ENCODE measurements at places on chromosomes 4 and X. TPM values are rescaled to one million over a fixed set of nuclear protein-coding genes. Genes with fewer than 3 reads are reported as not detected.

DNA sequence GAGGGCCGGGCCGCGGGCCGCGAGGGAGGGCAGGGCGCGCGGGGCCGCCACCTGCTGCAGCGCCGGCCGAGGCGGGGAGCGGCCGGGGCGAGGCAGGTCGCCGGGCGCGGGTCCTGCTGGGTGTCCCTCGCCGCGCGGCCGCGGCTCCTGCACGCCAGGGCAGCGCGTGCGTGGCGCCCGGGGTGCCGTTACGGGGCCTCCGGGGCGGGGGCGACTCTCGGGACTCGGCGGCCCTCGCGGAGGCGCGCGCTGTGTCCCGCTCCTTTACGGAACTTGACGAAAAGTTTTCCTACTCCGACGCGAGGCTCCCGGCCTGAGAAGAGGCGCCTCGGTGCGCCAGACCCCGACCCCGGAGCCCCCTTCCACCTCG is 329 bp downstream of the TBC1D14 start:
- no peaks in the 10 kb centered on the region for H3K27me3 ChIP-seq
- peaks cover 9% of the 10 kb centered on the region for H3K4me1 ChIP-seq
- H3K4me3 ChIP-seq, result peak overlapping the region; percentile 83
- DNase-seq, result no peak
- no peaks in the 10 kb centered on the region for H3K36me3 ChIP-seq
- H3K27ac ChIP-seq, result peak overlapping the region; percentile 36

MXRA5 gene
- 0.06 TPM for total RNA-seq

GRCh38 chrX:149937871-149938426 is 342 bp downstream of the EOLA2 start:
- no peaks in the 10 kb centered on the region for H3K4me1 ChIP-seq
- H3K36me3 ChIP-seq, result no peaks in the 10 kb centered on the region
- H3K27me3 ChIP-seq, result no peaks in the 10 kb centered on the region
- peak overlapping the region; percentile 50 for H3K4me3 ChIP-seq
- peak overlapping the region; percentile 98 for H3K27ac ChIP-seq

- H3K27ac ChIP-seq, result no peak overlapping the region
- no peak overlapping the region for H3K4me3 ChIP-seq
- H3K36me3 ChIP-seq, result no peaks in the 10 kb centered on the region
Observed at GRCh38 chrX:71326394-71326793, 24.8 kb downstream of the ITGB1BP2 start.

DNA sequence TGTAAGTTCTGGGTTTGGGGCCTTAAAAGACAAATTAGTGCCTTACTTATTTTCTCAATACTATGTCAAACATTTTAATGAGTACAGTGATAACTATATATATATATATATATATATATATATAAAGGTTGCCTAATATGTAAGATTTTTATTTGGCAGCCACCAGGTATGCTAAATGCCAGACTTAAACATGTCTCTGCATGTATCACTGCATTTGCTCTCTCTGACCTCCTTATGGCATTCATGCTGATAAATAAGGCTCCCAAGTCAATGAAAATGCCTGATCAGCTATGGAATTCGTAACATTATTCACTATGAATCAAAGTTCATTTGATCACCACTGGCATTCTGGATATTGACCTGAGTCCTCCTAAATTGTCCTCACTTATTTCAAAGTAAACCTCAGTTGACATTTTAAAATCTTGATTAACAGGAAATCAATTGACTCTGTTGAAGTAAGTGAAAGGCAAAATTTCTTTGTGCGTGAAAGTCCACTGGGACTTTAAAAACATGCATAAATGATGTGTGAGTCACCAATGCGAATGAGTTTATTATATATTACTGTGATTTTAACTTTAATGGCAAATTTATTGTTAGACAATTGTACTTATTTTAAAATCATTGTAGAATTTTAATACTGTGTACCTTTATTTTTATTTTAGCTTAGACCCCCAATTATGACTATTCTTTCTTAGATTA is 29.2 kb upstream of the AREG start:
- no peak overlapping the region for H3K4me3 ChIP-seq
- no peaks in the 10 kb centered on the region for H3K4me1 ChIP-seq
- no peaks in the 10 kb centered on the region for H3K36me3 ChIP-seq
- H3K27ac ChIP-seq, result no peak overlapping the region
- no peak for DNase-seq

TEX13B gene
- not detected for total RNA-seq

- DNase-seq, result no peak
- H3K27me3 ChIP-seq, result no peaks in the 10 kb centered on the region
- no peak overlapping the region for H3K27ac ChIP-seq
- no peaks in the 10 kb centered on the region for H3K4me1 ChIP-seq
Observed at GRCh38 chr4:22688236-22688635, 4.5 kb upstream of the GBA3 start.

DNA sequence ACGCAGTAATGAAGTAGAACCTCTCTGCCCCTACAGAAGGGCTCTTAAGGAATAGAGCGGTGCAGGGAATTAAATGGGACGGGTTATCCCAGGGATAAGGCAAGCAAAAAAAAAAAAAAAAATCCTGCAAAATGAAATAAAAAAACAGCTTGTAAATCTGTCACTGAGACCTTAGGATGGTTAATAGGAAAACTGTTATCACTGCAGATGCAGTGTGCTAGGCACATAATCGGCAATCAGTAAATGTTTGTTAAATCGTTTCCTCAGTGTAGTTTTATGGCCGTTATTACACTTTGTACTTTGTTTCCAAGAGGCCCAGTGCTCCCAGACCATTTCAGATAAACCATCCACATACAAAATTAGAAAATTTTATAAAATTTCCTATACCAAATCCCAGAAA is 1.0 kb downstream of the HNRNPH2 start:
- no peaks in the 10 kb centered on the region for H3K36me3 ChIP-seq
- peak overlapping the region; percentile 64 for H3K4me3 ChIP-seq
- H3K4me1 ChIP-seq, result peaks cover 15% of the 10 kb centered on the region
- DNase-seq, result no peak
- H3K27ac ChIP-seq, result peak overlapping the region; percentile 95

KDR gene
- 0.10 TPM for total RNA-seq

DNA sequence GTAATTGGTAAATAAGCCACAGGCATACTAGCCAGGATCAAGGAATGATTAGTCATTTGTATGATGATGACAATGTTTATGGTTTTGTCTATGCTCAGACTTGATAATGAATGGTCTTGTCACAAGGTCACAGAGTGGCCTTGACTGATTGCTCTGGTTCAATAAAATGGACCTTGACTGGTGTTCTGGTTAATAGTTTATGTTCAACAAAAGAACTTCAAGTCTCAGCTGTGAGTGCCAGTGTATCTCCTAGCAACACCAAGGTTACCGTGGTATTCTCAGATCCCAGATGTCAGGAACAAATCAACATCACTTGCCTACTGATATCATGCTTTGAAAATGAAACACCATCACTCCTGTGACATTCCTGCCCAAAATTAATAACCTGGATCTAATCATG is 16.3 kb upstream of the LRAT start:
- H3K27ac ChIP-seq, result no peak overlapping the region
- H3K4me1 ChIP-seq, result no peaks in the 10 kb centered on the region
- no peaks in the 10 kb centered on the region for H3K27me3 ChIP-seq
- DNase-seq, result no peak

DNA sequence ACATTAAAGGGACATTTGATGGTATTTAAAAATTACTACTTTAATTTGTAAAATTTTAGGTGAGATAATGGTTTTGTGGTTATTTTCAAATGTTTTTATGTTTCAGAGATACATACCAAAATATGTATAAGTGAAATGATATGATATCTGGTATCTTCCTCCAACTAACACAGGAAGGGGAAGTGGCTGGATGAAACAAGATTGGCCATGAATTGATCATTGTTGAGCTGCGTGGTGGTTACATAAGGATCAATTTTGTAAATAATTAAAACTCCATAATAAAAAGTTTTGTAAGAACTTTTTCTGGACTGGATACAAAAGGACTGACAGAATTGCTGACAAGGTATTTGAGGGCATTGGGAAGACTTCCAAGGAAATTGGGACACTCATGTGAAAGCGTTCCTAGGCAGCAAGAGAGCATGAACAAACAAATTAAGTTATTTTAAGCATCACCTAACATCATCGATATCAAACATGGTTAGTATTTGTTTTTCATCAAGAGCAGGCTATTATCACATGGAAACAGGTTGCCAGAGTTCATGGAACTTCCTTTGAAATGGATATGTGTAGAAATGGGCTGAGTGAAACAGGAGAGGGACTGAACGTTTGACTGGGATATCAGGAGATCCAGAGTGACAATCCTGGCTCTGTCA is 4.4 kb upstream of the PGM2 start:
- H3K4me1 ChIP-seq, result peaks cover 2% of the 10 kb centered on the region
- H3K36me3 ChIP-seq, result no peaks in the 10 kb centered on the region
- no peak for DNase-seq

GRCh38 chrX:154125391-154126040 is 18.5 kb upstream of the OPN1LW start:
- no peak for DNase-seq
- no peak overlapping the region for H3K27ac ChIP-seq
- H3K36me3 ChIP-seq, result no peaks in the 10 kb centered on the region
- peaks cover 37% of the 10 kb centered on the region for H3K4me1 ChIP-seq
- no peaks in the 10 kb centered on the region for H3K27me3 ChIP-seq

DNA sequence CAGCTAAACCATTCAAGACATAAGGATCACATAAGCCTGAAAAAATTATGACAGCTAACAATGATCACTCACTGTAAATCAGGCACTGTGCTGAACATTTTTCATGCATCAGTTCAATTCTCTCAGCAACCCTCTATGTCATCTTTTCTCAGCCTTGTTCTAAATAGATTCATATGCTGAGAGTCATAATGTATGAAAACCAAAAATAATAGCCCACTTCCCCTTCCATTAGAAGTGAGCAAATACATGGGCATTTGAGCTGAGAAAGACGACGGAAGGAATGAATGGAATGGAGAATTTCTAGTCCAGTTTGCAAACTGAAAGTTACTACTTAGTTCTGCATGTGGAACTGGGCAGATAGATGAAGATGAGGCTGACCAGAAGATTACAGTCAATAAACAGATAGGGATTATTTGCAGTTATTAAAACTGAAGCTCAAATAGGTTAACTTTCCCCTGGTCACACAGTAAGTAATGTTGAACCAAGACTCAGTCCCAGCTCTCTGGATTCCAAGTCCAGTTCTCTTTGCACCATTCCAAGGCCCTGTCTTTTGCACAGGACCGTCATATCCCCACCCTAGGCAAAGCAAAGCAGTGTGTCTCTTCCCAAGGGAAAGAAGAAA is 1.6 kb upstream of the SH3RF1 start:
- peaks cover 31% of the 10 kb centered on the region for H3K27me3 ChIP-seq
- H3K4me1 ChIP-seq, result peaks cover 16% of the 10 kb centered on the region
- H3K4me3 ChIP-seq, result no peak overlapping the region
- no peak for DNase-seq

- no peak overlapping the region for H3K27ac ChIP-seq
- H3K27me3 ChIP-seq, result no peaks in the 10 kb centered on the region
- H3K4me1 ChIP-seq, result peaks cover 6% of the 10 kb centered on the region
Observed at GRCh38 chr4:2247128-2248043, 5.5 kb upstream of the HAUS3 start.

FHDC1 gene
- 0.28 TPM for total RNA-seq

GUCY1A1 gene
- 0.33 TPM for total RNA-seq

- H3K4me1 ChIP-seq, result no peaks in the 10 kb centered on the region
- no peak overlapping the region for H3K27ac ChIP-seq
- DNase-seq, result no peak
- H3K4me3 ChIP-seq, result no peak overlapping the region
Observed at GRCh38 chrX:137286423-137286822, 252.6 kb upstream of the GPR101 start.

All from T-cell (primary cell).